ENCODE measurements at places on chromosomes 3 and 15.

DNA sequence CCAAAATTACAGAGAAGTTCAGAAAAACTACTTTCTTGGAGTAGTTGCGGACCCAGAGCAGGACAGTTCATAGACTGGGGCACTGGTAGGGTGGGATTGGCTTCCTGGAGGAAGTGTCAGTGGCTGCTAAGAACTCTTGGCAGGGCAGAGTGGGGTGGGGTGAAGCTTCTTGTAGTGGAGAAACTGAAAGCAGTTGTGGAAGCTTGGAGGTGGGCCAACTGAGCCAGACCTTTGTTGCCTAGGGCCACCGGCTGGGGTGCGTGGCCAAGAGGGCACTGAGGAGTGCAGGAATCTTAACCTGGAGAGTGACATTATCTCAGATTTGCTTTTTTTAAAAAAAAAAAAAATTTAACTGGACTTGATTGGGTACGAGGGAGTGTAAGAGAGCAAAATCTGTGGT is 3.1 kb downstream of the KAT2B start:
- DNase-seq = peak; percentile 68

DNA sequence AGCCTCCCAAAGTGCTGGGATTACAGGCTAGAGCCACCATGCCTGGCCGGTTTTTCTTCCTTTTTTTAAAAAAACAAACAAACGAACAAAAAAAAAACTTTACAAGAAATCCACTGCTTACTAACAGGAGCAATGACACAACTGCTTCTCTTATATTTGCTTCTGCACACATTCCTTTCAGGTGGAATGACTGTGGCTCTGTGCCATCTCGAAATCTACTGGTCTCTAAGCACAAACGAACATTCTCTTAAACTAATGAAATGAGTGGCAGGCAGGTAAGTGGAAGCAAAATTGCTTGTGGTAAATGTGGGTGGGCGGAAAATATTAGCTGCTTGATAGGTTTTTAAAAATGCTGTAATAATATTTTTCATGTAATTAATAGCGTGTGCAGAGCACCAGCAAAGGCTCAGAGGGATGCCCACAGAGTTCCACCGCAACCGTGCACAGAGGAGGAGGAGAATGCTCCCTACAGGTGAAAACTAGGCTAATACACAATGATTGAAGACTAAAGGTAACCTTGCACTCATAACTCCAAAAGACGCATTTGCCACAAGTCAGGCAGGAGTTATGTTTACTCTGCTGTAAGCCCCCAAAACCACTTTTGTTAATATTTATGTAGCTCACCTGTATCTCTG is 77.4 kb downstream of the LSAMP start:
- no peak for DNase-seq

- DNase-seq = no peak
These were observed 256.6 kb upstream of the NR2F2 start for GRCh38 chr15:96073908-96074307.

DNA sequence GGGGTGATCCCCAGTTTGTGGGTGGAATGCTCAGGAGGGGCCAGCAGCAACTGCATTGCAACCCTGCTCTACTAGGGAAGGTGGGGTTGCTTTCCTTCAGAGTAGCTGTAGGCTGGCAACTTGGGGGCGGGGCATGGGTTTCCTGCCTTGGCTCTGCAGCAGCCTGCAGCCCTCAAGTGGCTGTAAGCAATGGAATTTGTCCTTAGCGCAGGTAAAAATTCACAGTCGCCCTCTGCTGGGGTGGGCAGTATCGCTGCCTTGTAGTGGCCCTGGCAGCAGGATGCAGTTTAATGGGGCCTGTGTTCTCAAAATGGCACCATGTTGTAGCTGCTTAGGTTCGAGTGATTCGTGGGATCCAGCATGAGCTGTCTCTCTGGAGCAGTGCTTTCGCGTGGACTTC is 29.8 kb downstream of the STT3B start:
- peak; percentile 61 for DNase-seq

GRCh38 chr15:92510163-92510882 is 116.6 kb downstream of the ST8SIA2 start:
- DNase-seq = no peak

DNA sequence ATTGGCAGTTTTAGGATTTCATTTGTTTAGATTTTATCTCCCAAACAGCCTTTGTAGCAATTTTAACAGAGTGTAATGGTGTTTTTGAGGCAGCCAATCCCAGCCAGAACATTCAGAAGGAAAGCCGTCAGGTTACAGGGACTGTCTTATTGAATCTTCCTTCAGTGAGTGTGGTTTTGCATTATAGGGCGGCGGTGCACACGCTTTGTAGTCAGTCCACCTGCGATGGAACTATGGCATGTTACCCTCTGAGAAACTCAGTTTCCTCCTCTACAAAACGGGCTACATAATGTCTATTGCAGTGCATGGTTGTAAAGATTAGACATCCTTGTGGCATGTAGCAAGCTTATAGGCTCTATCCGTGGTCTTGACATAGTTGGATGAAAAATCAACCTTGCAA is 1.0 kb downstream of the LRRC28 start:
- no peak for DNase-seq

GRCh38 chr3:141796889-141797781 is 33.9 kb downstream of the GRK7 start:
- peak; percentile 94 for DNase-seq

DNA sequence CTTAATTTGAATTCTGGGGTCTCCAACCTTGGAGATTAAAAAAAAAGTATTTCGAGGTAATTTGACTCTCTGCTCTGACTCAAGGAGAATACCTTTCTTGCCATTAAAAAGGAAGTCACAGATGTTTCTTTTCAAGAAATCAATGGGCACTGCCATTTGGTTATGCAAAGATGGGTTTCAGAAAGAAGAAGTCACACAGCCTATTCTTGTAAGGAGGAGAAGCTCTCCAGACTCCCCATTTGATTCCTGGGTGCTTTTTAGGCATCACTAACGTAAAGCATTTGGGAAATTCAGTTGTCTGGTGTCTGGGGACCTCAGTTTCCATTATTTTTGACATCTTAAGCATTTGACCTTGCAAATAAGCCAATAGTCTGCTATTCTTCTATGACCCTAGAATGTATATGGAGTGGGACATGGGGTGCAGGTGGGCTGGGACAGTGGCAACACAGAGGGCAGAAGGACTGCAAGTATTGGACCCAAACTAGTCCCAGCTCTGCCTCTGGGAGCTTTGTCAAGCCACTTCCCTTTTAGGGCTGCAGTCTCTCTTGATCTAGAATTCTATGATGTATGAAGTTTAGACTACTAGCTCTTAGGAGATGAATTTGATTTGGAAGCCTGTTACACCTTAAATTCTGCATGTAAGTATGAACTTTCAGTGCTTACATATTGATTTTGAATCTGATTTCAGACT is 27.8 kb downstream of the IL5RA start:
- DNase-seq = no peak

DNA sequence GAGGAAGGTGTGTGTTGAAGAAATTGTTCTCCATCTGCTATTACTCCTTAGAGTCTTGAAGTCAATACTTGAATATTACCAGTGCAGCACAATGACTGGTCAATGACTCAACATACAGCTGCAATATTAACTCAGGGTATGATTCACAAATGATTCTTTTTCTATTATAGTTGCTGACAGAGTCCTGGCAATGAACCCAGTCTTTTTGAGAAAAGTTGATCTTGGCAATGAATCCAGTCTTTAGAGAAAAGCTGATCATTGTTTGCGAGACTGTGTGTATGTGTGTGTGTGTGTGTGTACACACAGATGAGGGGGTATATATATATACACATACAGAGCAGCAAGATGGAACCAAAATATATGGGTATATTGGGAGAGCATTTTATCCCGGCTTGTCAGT is 315.1 kb downstream of the ZNF385D start:
- no peak for DNase-seq

DNA sequence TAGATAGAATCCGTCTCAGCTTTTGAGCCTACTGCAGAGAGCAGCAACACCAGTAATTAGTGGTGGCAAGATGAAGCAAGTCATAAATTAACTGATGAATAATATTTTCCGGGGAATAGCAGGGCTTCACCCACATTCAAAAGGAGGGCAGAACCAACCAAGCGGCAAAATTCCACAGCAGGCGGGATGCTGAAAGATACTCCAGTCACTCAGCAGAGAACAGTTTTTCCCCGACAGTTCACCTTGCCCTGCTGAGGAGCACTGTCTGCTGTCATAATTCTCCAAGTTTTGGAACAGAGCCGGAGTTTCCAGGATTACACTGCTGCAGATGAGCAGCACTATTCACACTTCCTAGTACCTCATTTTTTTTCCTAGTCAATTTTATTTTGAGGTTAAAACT is 274.7 kb downstream of the CD47 start:
- DNase-seq = no peak

- DNase-seq = peak; percentile 84
These were observed 3.2 kb downstream of the AEN start for GRCh38 chr15:88624156-88624970.

- DNase-seq = no peak
These were observed 215.6 kb upstream of the CD96 start for GRCh38 chr3:111326144-111326995.

GRCh38 chr3:73933585-73933984 is 308.8 kb upstream of the PDZRN3 start:
- no peak for DNase-seq

DNA sequence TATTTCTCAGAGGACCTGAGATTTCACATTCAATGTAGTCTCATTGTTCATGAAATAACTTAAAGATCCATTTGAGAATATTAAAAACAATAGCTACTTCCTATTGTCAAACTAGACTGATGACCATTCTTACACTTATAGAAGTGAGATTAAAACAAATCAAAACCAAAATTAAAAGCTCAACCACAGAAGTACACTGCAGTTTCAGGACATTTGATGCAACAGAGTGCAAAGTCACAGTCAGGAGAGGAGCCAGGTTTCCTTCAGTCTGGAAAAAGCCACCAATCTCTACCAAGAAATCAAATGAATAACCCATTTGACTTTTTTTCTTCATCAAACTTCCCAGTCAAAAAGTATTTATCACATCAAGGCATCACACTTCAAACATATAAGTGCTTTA is 5.5 kb downstream of the CCPG1 start:
- peak; percentile 31 for DNase-seq

DNA sequence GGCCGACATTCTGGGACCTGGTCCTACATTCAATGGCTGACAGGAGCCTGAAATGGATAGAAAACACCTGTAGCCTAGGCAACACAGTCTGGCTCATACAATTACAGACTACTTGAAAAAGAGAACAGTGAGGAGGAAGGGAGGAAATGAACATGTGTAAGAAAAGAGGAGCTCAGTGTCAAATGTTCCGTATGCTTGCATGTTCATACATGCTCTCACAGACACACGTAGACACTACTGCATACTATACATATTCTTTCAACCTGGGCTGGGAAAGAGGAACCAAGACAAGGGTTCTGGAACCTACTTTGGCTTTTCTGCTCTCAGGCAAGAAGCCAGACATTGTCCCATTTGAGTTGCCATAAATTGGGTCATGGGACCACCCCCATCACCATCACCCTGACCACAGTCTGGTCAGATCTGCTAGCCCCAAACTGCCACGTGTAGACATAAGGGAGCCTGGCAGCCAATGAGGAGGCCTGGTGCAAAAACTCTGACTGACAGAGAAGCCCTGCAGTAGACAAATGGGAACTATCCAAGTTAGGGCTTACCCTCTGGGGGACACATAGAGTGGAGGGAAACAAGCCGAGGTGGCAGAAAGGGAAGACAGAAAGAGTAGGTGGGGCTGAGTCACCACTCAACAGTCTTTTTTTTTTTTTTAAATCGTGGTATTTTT is 310.0 kb downstream of the SHQ1 start:
- peak; percentile 72 for DNase-seq

- no peak for DNase-seq
These were observed 115.8 kb downstream of the RPLP1 start for GRCh38 chr15:69568173-69569009.

- DNase-seq = no peak
These were observed 13.1 kb upstream of the KY start for GRCh38 chr3:134663721-134664456.

GRCh38 chr3:169657351-169658124 is 6.0 kb downstream of the MECOM start:
- DNase-seq = peak; percentile 27

GRCh38 chr3:178949896-178950295 is 121.7 kb downstream of the ZMAT3 start:
- no peak for DNase-seq

DNA sequence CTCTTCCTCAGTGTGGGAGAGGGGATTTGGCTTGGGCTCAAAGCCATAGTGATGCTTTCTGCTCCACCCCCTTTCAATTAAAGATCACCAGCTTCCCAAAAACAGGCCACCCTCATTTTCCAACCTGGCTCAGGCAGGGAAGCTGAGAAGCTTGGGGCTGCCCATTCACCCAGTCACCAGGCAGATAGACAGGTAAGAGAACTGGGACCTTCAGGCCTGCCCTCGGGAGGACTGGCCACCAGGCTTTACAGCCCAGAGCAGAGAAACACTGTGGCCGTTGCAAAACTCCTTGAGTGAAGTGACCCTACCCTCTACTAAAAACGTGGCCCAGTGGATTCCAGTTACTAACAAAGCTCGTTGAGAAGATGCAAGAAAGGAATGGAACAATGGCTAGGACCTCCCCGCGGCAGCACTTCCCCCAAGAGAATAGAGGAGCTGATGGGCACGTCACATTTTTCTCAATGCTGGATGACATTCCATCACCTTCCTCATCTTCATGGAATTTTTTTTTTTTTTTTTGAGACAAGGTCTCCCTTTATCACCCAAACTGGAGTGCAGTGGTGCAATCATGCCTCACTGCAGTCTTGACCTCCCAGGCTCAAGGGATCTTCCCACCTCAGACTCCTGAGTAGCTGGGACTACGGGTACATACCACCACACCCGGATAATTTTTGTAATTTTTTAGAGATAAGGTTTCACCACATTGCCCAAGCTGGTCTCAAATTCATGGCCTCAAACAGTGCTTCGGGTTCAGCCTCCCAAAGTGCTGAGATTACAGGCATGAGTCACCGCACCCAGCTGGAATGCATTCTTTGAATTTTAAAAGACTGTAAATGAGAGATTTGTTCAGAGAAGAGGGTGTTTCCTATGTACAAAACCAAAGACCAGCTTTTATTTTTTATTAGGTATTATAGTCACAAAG is 37.9 kb downstream of the LIPC start:
- no peak for DNase-seq

GRCh38 chr15:35774653-35775052 is 228.7 kb upstream of the DPH6 start:
- DNase-seq = no peak

- DNase-seq = no peak
These were observed 101.6 kb downstream of the APBA2 start for GRCh38 chr15:28987337-28987736.

- DNase-seq = peak; percentile 90
These were observed 17.4 kb upstream of the NPTN start for GRCh38 chr15:73650416-73651126.

GRCh38 chr15:34209421-34210282 is at the start of gene KATNBL1:
Gene KATNBL1 (minus strand): TSS chr15:34210096. CDS start chr15:34163676, 46,420 bp downstream.
- DNase-seq = peak; percentile 97

DNA sequence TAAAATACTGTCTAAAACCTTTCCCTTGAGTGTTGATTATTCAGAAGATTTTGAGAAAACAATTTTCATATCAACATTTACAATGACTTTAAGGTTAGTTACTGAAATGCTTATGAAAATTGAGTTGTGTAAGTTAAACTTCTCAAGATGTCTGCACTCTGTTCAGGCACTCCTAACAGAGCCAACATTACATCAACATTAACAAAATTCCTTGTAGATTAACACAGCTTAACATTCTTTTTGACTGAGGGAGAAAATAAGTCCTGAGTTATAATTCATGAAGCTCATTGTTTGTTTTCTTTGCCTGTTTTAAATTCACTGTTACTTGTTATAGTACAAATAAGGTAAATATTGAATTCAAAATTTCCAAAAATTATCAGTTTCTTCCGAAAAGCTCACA is 9.0 kb downstream of the ACKR4 start:
- no peak for DNase-seq

GRCh38 chr3:46110701-46111493 is 83.6 kb upstream of the XCR1 start:
- peak; percentile 26 for DNase-seq
